ENCODE measurements at places on chromosomes 6 and 20. TPM values are rescaled to one million over a fixed set of nuclear protein-coding genes. Genes with fewer than 3 reads are reported as not detected.
A peak's percentile ranks its signal among the peaks of the same experiment; 100 is the strongest.

The PHACTR1 gene
- total RNA-seq, result 1.5 TPM

The RNGTT gene
- total RNA-seq, result 20.1 TPM

The OVOL2 gene
- not detected for total RNA-seq

- no peak for DNase-seq
Measured at GRCh38 chr20:57811374-57812020, 101.7 kb upstream of the PMEPA1 start.

GRCh38 chr20:18739751-18740166 is 73.8 kb upstream of the SCP2D1 start:
- peak; percentile 16 for DNase-seq

- no peak for DNase-seq
Measured at GRCh38 chr20:58868795-58869194, 16.3 kb downstream of the GNAS start.

GRCh38 chr6:139311831-139312230 is 20.0 kb upstream of the TXLNB start:
- DNase-seq, result no peak

DNA sequence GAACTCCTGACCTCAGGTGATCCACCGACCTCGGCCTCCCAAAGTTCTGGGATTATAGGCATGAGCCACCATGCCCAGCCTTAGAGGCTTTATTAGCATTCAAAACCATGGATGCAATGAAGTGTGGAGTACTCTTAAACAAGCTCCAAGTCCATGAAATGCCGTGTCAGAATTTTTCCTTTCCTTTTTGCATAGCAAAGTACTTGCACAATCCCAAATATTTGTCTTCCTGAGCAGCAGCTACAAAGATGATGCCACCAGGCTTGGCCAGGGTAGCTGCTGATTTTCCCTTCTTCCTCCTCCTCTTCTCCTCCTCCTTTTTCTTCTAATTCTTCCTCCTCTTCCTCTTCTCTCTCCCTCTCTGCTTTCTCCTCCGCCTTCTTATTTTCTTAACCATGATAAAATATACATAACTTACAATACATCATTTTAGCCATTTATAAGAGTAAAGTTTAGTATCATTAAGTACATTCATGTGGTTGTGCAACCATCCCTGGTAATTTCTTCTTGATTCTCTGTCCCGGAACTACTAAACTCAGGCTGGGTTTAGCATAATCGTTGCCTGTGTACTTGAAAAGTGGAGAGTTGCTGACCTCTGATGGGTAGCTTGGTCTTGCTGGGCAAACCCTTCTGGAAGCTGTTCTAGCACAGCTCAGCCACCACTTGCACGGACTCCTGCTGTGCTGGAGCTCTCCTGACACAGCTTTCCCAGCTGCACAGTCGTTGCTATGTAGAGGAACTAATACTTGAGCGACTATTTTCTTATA is 20.3 kb downstream of the MUCL3 start:
- DNase-seq, result no peak

DNA sequence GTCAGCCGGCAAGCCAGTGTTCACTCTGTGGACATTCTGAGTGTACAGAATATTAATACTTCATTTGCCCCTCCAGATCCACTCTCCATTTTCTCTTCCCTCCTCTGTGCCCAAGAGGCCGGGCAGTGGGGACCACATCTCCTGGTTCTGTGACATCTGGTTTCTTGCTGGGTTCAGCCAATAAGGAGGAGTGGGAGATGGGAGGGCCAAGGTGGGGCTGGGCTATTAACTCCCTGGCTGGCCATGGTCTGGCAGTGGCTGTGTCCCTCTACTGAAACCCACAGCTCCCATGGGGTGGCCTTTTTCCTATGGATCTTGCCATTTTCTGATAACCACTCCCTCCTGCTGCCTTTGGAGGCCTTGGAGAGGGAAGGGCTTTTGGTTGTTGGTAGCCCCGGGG is 30.0 kb upstream of the SALL4 start:
- DNase-seq, result no peak

DNA sequence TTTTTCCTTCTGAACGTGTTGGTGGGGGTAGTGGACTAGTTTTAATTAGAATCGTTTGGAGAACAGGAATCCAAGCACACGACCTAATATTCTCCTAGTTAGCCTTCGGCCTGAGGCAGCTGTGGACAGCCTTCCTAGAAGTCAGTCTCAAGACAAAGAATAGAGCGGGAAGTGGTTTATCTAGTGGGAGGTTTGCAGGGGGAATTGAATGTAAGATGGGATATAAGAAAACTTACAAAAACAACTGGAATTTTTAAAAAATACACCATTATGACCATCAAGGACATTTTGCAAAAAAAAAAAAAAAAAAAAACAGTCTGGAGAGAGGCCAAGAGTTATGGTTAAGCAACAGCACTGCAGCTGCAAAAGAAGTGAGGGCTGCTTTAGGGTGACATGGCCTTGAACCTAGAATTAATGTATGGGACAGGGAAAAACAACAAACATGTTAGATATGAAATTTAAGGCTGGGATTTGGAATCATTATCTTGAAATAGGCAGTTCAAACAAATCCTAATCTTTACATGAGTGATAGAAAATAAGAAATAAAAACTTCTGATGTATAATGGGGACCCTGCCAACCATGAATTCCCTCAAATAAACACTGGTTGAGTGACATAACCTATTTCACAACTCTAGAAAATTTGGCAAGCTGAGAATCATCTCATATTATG is 40.2 kb downstream of the PLAGL1 start:
- DNase-seq, result no peak

DNA sequence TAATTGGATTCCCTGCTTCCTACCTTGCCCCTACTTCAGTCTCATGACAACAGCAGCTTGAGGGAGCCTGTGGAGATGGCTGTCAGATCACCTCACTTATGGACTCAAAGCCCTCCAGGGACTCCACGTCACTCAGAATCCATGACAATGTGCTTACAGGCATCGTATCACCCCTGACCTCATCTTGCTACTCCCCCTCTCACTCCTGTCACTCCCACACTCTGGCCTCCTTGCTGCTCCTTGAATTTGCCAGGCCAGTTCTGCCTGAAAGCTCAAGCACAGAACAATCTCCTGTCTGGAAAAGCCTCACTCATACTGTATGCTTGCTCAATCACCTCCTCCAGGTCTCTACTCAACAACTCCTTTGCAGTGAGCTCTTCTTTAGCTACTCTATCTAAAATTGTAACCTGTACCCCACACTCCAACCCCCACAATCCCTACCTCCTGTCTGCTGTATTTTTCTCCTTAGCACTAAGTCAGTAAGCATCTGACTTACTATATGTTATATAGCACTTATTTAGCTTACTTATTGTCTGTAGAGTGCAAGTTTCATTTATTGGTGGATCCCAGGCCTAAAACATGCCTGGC is 10.7 kb upstream of the GSTA4 start:
- no peak for DNase-seq

DNA sequence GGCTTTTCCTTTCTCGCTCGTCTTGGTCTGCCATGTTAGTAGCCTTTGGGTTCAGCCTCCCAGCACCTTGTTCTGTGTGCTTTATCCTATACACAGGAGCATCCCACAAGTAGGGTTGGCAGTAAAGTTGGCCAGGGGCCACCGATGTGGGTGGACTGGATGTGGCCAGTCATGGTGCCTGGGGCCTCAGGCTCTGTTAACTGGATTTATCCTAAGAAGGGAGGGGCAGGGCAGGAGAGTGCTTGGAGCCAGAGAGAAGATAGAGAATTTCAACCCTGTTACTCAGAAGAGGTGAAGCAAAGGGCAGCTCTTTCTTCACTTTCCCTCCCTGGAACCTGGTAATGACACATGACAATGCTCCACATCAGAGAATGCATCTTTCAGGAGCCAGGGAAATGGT is 14.1 kb upstream of the SIRPB2 start:
- DNase-seq, result no peak

Measured in tibial nerve (tissue), 4 donors.